ENCODE measurements at places on chromosomes 1 and 21.

- DNase-seq: no peak
Measured at GRCh38 chr1:236228411-236228810, 53.3 kb downstream of the ERO1B start.

GRCh38 chr1:174580801-174581200, 133.0 kb downstream of the GPR52 start:
- no peak for DNase-seq

DNA sequence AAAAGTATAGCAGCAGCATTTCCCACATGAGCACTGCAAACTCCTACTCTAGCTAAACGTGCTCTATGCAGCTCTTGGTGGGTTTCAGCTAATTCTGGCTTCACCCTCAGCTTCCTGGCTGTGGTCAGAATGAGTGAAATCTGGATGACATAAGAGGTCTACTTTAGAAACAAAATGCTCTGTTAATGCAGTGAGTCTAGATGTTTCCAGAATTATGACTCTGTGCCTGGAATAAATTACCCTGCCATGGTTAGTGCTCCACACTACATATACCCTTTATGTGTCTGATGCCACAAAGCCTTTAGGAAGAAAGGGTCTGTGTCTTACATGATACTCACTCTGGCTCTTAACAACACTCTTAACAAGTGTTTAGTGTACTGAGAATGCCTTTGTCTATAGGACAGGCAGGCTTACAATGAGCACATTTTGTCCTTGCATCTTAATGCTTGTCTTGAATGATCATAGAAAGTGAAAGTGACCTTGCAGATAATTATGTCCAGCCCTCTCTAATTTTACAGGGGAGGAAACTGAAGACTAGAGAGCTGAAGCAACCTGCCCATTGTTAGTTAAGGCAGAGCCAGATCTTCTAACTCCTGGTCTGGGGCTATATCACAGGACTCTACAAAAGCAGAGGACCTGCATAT, 9.2 kb downstream of the S100A10 start:
- no peak for DNase-seq

DNA sequence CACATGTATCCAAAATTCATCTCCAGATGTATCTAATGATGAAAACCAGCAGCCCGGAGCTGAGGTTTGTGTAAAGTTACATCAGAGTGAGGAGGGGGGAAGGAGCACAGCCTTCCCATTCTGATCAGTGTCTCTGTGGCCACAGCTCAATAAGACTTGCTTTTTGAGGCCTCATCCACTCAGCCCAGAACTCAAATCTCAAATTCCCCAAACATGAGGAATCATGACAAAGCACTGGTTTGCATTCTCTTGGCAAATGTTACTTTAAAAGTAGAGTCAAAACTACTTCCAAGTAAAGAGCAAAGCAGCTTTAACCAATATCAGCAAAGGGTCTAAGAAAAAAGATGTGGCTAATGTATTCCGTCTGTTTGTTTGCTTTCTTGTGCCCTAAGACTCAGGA, 30.9 kb downstream of the CCN1 start:
- no peak for DNase-seq

DNA sequence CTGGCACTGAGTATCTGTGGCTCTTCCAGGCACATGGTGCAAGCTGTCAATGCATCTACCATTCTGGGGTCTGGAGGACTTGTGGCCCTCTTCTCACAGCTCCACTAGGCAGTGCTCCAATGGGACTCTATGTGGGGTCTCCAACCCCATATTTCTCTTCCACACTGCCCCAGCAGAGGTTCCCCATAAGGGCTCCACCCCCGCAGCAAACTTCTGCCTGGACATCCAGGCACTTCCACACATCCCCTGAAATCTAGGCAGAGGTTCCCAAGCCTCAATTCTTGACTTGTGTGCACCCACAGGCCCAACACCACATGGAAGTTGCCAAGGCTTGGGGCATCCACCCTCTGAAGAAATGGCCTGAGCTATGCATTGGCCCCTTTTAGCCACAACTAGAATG, 18.8 kb downstream of the ODF2L start:
- DNase-seq: no peak

Measured in central memory CD4-positive, alpha-beta T cell (primary cell).